ENCODE measurements at places on chromosomes 5 and 9. TPM values are rescaled to one million over a fixed set of nuclear protein-coding genes. Genes with fewer than 3 reads are reported as not detected.

DNA sequence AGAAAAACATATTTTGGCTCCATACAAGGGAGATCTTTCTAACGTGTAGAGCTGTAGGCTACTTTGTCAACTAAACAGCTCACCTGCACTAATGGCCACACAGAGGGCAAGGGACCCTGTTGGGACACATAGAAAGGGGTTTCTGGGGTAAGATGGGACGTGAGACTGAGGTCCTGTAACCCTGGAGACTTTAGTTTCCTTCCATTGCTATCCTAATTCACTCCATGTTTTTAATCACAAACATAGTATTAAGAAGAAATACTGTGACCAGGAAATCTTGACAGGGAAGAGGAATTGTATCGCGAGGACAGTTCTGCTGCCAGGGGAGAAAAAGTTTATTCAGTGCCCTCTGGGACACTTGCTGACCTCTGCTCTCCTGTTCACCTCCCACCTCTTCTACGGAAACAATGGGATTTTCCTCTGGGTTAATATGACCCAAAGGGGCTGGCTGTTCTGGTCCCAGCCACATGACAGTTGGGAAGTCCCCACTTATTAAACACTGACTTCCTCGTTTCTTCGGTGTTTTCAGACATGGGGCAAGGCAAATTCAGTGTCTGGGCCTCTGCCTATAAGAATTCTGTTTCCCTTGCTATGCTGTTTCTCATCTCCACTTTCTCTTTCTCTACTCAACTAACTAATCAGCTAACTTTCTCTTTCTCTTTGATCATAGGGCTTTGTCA lies 106.9 kb upstream of the SEMA6A start:
- DNase-seq = no peak
- no peak overlapping the region for H3K4me3 ChIP-seq

DNA sequence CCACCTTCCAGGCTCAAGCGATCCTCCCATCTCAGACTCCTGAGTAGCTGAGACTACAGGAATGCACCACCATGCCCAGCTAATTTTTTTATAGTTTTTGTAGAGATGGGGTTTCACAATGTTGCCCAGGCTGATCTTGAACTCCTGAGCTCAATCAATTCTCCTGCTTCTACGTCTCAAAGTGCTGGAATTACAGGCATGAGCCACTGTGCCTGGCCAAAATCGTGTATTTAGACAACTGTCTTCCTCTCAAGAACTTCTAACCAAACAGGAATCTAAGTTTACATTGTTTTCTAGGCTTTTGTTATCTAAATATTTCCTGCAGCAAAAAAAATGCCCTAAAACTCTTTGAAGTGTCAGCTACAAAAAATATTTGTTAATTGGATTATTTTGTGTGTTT lies 78.8 kb downstream of the NLN start:
- no peaks in the 10 kb centered on the region for H3K27me3 ChIP-seq
- peaks cover 27% of the 10 kb centered on the region for H3K4me1 ChIP-seq
- H3K36me3 ChIP-seq = peaks cover 38% of the 10 kb centered on the region
- H3K4me3 ChIP-seq = no peak overlapping the region

DNA sequence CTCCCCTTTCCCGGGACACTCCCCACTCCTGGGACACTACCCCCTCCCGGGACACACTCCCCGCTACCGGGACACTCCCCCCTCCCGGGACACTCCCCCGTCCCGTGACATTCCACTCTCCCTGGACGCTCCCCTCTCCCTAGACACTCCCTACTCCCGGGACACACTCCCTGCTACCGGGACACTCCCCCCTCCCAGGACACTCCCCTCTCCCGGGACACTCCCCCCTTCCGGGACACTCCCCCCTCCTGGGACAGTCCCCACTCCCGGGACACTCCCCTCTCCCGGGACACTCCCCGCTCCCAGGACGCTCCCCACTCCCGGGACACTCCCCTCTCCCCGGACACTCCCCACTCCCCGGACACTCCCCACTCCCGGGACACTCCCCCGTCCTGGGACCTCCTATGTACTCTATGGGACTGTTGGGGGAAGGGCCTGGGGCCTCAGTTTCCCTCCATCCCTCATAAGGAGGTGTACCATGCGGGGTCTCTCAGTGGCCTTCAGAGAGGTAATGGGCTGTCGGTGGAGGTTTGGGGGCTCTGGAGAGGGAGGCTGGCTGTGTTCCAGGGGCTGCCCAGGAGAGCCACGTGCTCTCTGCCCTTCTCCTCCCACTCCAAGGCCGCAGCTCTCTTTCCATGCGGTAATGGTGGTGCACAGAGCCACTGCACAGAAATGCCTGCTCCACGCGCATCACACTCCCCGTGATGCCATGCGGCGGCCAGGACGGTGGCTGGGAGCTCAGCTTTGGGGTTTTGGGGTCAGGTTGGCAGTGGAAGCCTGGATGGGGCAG lies 96.2 kb downstream of the RXRA start:
- no peaks in the 10 kb centered on the region for H3K4me1 ChIP-seq
- no peaks in the 10 kb centered on the region for H3K27me3 ChIP-seq
- no peak for DNase-seq
- no peaks in the 10 kb centered on the region for H3K36me3 ChIP-seq

DNA sequence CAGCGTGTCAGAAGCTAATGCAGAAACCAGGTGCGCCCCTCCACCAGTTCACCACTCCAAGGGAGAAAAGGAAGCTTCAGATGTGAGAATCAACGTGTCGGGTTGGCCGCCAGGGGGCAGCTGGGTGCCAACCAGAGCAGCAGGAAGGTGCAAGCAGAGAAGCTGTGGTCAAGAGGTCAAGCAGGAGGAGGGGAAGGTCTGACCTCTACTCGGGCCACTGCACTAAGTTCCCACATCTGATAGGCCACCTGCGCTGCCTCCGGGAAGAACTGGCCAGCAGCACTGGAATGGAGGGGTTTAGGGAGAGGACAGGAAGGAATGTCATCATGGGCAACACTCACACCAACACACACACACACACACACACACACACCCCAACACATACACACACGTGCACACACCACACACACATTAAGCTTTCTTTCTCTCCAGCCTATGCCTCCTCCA lies 31.4 kb downstream of the ANXA6 start:
- peaks cover 76% of the 10 kb centered on the region for H3K36me3 ChIP-seq
- peak; percentile 70 for DNase-seq
- no peaks in the 10 kb centered on the region for H3K27me3 ChIP-seq
- H3K4me1 ChIP-seq = peaks cover 42% of the 10 kb centered on the region
- H3K4me3 ChIP-seq = no peak overlapping the region
- H3K27ac ChIP-seq = peak overlapping the region; percentile 79

GRCh38 chr5:1759378-1759970 lies 40.2 kb downstream of the MRPL36 start:
- DNase-seq = no peak
- peaks cover 7% of the 10 kb centered on the region for H3K27me3 ChIP-seq
- no peak overlapping the region for H3K27ac ChIP-seq
- H3K4me1 ChIP-seq = no peaks in the 10 kb centered on the region

DNA sequence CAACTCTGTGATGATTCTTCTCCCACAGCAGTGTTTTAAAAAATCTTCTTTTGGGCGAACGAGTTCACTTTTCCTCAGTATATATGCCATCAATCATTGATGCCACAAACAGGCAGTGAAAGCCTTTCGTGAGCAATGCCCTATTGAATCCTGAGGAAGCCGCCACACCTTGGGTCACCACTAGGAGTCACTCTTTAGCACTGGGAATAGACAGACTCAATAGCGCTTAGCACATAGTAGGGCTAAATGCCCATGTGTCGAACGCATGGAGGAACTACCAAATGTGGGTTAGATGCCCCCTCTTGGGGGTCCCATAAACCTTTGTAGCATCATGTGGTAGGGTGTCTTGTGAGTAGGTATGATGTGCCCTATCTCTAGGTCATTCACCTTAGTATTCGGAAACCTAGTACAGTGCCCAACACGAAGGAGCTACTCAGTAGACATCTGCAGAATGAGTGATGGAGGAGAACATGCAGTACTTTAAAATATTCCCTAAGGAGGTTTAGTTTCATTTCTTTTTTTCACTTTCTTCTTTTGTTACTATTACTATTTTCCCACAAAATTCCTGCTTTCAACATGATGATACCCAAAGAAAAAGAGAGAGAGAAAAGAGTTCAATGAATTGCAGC lies 603.7 kb downstream of the BNC2 start:
- no peak for DNase-seq
- peaks cover 7% of the 10 kb centered on the region for H3K4me1 ChIP-seq

DNA sequence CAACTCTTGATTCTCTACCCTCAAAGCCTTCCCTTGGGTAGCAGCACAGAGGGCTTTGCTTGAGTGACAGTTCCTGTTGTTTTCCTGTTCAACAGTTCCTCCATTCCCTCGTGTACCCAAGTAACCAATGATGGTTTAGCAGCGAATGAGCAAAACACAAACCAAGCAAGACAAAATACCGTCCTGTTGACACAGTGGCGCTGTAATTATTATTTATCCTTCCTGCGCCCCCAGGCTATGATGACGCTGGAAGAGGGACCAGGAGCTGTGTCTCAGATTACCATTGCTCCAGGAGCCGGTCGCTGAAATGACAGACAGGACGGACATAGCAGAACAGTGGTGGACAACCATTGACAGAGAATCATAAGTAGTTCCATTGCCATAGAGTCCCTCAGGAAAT lies 154.8 kb downstream of the GADD45G start:
- H3K4me3 ChIP-seq = no peak overlapping the region
- no peak overlapping the region for H3K27ac ChIP-seq
- H3K36me3 ChIP-seq = no peaks in the 10 kb centered on the region

GRCh38 chr5:120502531-120502930 lies 38.4 kb downstream of the PRR16 start:
- H3K27ac ChIP-seq = no peak overlapping the region
- no peaks in the 10 kb centered on the region for H3K36me3 ChIP-seq
- no peak for DNase-seq
- no peaks in the 10 kb centered on the region for H3K4me1 ChIP-seq

GRCh38 chr9:5593904-5594303 lies 35.0 kb upstream of the RIC1 start:
- peaks cover 6% of the 10 kb centered on the region for H3K36me3 ChIP-seq
- no peak overlapping the region for H3K27ac ChIP-seq
- no peak overlapping the region for H3K4me3 ChIP-seq
- no peaks in the 10 kb centered on the region for H3K27me3 ChIP-seq
- DNase-seq = no peak

DNA sequence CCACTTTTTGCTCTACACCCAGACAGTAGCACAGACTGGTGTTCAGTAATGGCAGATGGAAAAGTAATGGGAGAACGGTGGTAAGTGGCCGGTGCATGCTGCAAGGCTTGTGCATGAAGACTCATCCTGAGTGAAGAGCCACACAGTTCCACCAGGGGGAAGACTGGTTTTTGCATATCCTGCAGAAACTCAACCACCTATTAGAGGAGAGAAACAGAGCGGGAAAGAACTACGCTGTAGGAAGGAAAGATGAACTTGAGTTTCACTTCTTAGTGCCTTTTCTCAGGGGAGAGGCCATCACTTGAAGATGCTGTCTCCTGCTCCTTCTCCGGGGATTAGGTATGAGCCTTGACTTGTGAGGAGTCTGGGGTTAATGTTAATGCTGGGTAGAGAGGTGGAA lies 9.4 kb upstream of the PRSS3 start:
- H3K4me3 ChIP-seq = no peak overlapping the region
- no peaks in the 10 kb centered on the region for H3K4me1 ChIP-seq
- no peak overlapping the region for H3K27ac ChIP-seq
- no peaks in the 10 kb centered on the region for H3K36me3 ChIP-seq
- no peak for DNase-seq
- peaks cover 37% of the 10 kb centered on the region for H3K27me3 ChIP-seq

DNA sequence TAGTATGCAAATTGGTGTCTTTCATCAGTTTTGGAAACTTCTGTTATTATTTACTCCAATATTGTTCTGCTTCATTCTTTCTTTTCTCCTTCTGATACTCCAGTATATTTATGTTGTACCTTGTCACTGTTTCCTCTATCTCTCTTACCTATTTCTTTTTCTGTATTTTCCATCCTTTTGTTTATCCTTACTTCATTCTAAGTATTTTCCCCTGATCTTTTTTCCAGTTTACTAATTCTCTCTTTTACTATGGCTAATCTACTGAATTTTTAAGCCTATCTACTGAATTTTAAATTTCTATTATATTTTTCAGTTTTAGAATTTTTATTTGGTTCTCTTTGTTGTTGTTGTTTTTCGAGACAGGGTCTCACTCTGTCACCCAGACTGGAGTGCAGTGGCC lies 7.4 kb downstream of the SMIM3 start:
- H3K4me3 ChIP-seq = no peak overlapping the region
- DNase-seq = no peak
- H3K36me3 ChIP-seq = peaks cover 34% of the 10 kb centered on the region
- no peak overlapping the region for H3K27ac ChIP-seq
- H3K27me3 ChIP-seq = no peaks in the 10 kb centered on the region
- peaks cover 88% of the 10 kb centered on the region for H3K4me1 ChIP-seq

- no peaks in the 10 kb centered on the region for H3K4me1 ChIP-seq
- H3K27ac ChIP-seq = no peak overlapping the region
- no peaks in the 10 kb centered on the region for H3K27me3 ChIP-seq
- H3K36me3 ChIP-seq = no peaks in the 10 kb centered on the region
- DNase-seq = no peak
Measured at GRCh38 chr5:89277816-89278215, 394.8 kb upstream of the MEF2C start.

DNA sequence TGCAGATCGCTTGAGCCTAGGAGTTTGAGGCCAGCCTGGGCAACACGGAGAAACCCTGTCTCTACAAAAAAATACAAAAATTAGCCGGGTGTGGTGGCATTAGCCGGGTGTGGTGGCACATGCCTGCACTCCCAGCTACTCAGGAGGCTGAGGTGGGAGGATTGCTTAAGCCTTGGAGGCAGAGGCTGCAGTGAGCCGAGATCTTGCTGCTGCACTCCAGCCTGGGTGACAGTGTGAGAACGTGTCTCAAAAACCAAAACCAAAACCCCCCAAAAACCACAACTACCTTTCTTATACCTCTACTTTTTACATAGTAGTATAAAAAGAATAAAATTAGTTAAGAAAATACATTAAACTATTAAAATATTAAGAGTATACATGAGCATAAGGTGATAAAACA lies 121.2 kb downstream of the RAPGEF6 start:
- H3K4me1 ChIP-seq = peaks cover 47% of the 10 kb centered on the region
- DNase-seq = no peak
- H3K27me3 ChIP-seq = no peaks in the 10 kb centered on the region
- peak overlapping the region; percentile 79 for H3K27ac ChIP-seq

DNA sequence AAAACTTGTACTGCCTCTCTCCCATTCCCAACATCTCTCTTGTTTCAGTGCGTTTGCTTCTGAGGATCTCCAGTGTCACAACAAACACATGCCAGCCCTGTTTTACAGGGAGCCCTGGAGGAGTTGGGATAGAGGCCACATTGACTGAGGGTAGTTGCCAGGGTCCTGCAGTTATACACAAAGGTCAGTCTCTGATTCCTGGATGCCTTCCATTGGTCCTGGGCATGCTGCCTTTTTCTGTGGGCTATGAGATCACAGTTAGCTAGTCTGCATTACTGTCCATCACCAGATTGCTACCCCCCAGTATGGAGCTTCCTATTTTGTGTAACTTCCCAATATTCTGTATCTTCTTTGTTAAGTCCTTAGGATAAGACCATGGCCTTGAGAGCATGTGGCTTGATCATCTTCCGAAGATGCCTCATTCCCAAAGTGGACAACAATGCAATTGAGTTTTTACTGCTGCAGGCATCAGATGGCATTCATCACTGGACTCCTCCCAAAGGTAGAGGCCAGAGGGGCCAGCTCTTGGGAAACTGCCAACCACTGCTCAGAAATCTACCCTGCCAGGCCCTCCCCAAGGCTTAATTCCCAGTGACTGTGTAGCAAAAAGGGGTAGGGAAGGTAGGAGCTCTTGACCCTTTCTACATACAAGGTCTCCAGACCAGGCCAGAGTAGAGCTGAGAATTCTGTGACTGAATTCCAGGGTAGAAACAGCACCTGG lies 9.5 kb downstream of the NUDT2 start:
- DNase-seq = no peak
- peaks cover 2% of the 10 kb centered on the region for H3K4me1 ChIP-seq
- no peak overlapping the region for H3K27ac ChIP-seq
- H3K27me3 ChIP-seq = no peaks in the 10 kb centered on the region
- no peak overlapping the region for H3K4me3 ChIP-seq

Gene PRSS3
- not detected for total RNA-seq

Gene ARHGEF28
- total RNA-seq = not detected

Gene NMUR2
- total RNA-seq = not detected

Gene LTC4S
- 1.4 TPM for total RNA-seq

Measured in activated CD4-positive, alpha-beta T cell treated with anti-CD3 and anti-CD28 coated beads, Interleukin-2, amount 10 ng/mL, durations not matched to agents 7 days and 5 days (primary cell).